Spinal cord (tissue), 10 donors: ENCODE measurements at places on chromosomes 13 and 19. TPM values are rescaled to one million over a fixed set of nuclear protein-coding genes. Genes with fewer than 3 reads are reported as not detected.

The ZNF813 gene
- 5.1 TPM for total RNA-seq

The FBXL3 gene
- total RNA-seq, result 56.3 TPM

The SIGLECL1 gene
- not detected for total RNA-seq

The CD37 gene
- total RNA-seq, result 10.5 TPM

The RFXAP gene
- 12.5 TPM for total RNA-seq

The C1QTNF9B gene
- 0.10 TPM for total RNA-seq

The USHBP1 gene
- 2.1 TPM for total RNA-seq

The SIAH3 gene
- 3.5 TPM for total RNA-seq

The GPC5 gene
- total RNA-seq, result 54.4 TPM

The CRTC1 gene
- total RNA-seq, result 5.6 TPM

The ZNF98 gene
- total RNA-seq, result 0.99 TPM

The KIR2DL1 gene
- not detected for total RNA-seq

The ARHGAP33 gene
- total RNA-seq, result 13.6 TPM

The CEACAM1 gene
- 4.4 TPM for total RNA-seq

GRCh38 chr19:48673436-48674100, 751 bp upstream of the NTN5 start:
- no peak for DNase-seq
- H3K4me3 ChIP-seq, result no peak overlapping the region

DNA sequence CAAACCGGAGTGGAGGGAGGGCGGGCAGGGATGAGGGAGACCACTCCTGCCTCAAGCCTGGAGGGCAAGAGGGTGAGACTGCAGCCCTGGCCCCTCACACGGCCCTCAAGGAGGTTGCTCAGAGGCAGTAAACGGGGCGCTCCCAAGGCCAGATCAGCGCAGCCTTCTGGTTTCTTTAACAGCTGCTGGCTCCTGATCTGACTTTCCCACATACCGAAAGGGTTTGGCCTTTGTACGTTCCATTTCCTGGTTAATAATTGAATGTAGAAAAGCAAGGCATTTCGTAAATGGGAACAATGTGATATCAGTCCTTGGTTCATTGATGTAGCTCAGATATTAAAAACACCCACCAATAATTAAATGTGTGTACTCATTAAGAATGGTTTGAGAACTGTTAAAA, 71.5 kb downstream of the GGACT start:
- H3K27ac ChIP-seq, result peak overlapping the region; percentile 75
- H3K36me3 ChIP-seq, result no peaks in the 10 kb centered on the region
- H3K4me3 ChIP-seq, result no peak overlapping the region
- no peak for DNase-seq
- H3K4me1 ChIP-seq, result peaks cover 6% of the 10 kb centered on the region
- H3K27me3 ChIP-seq, result no peaks in the 10 kb centered on the region

DNA sequence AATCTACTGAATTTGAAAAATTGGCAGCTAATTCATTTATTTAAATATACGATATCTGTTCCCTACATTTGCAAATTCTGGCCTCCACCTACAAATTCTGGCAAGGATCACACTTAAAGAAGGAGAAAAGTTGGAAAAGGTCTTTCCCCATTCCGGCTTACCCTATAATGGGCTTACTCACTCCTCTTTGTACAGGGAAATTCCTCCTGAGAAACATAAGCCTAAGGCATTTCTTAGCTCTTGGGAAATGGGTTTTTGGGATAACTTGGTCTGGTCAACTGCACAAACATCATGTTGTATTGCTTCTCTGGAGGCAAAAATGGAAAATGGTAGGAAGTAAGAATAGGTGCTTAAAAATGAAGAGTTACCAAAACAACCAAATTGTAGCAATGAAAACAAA, 25.5 kb downstream of the KCTD12 start:
- no peak overlapping the region for H3K27ac ChIP-seq
- H3K36me3 ChIP-seq, result no peaks in the 10 kb centered on the region
- no peaks in the 10 kb centered on the region for H3K27me3 ChIP-seq
- H3K4me3 ChIP-seq, result no peak overlapping the region
- DNase-seq, result no peak

- no peak overlapping the region for H3K27ac ChIP-seq
- H3K36me3 ChIP-seq, result no peaks in the 10 kb centered on the region
- H3K27me3 ChIP-seq, result no peaks in the 10 kb centered on the region
- DNase-seq, result no peak
These were observed 41.7 kb downstream of the SIAH3 start for GRCh38 chr13:45809801-45810394.

DNA sequence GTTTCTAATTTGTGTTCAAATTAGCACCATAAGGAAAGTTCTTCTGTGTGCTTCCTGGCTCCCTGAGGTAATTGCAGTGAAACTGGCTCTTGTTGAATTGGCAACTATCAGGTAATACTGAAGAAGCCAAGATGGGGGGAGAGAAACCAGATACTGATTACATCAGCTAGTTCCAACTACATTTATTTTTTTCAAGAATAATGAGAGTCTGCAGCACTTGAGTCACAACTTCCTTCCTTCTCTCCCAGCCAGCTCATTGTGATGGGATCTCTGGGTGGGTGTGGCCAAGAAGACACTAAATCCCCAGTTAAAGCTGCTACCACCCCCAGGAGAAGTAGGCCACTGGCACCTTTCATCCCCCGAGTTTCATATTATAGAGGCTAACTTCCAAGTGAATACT, 100.7 kb upstream of the RXFP2 start:
- no peaks in the 10 kb centered on the region for H3K27me3 ChIP-seq
- H3K36me3 ChIP-seq, result no peaks in the 10 kb centered on the region
- no peak overlapping the region for H3K27ac ChIP-seq
- H3K4me1 ChIP-seq, result no peaks in the 10 kb centered on the region

- H3K27me3 ChIP-seq, result no peaks in the 10 kb centered on the region
- no peak overlapping the region for H3K4me3 ChIP-seq
- H3K36me3 ChIP-seq, result no peaks in the 10 kb centered on the region
- no peaks in the 10 kb centered on the region for H3K4me1 ChIP-seq
- DNase-seq, result no peak
These were observed 80.3 kb upstream of the ARHGEF7 start for GRCh38 chr13:111034811-111035210.

DNA sequence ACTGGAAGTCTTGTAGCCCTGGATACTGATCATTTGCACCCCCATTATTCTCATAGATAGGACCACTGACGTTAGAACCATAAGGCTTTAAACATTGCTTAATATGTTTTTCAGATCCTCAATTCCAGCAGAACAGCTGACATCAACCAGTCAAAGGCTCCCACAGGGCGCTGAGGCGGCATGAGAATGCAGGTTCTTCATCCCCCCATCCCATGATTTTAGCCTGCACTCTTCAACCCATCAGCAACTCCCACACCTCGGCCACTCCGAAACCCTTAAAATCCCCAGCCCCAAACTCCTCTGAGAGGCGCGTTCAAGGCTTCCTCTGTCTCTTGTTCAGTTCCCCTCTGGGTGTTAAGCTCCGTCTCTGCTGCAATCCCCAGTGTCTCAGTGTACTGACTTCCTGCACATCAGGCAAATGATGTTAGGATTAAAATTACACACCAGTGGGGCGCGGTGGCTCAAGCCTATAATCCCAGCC, 24.3 kb upstream of the LAMP1 start:
- no peaks in the 10 kb centered on the region for H3K4me1 ChIP-seq
- H3K36me3 ChIP-seq, result peaks cover 26% of the 10 kb centered on the region
- no peak for DNase-seq
- no peak overlapping the region for H3K4me3 ChIP-seq

- no peak overlapping the region for H3K27ac ChIP-seq
- no peaks in the 10 kb centered on the region for H3K4me1 ChIP-seq
- no peak for DNase-seq
These were observed 48.6 kb upstream of the WASF3 start for GRCh38 chr13:26508885-26509284.

DNA sequence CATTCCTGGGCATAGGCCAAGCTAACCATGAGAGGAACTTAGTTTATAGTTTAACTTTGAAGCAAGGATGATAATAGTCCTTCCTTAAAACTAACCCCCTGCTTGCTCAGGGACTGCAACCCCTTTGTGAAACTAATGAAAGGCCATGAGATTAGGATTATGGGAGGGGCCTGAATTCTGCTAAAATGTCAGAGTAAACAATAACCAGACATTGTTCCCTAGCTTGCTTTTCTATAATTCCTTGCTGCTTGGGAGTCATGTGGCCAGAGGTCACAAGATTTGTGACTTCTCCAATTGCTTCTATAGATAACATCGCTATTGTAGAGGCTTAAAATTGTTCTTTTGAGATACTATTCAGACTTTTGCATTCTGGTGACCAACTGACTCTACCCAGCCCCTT, 634.0 kb downstream of the TBC1D4 start:
- no peaks in the 10 kb centered on the region for H3K27me3 ChIP-seq
- H3K27ac ChIP-seq, result no peak overlapping the region

GRCh38 chr19:19752760-19753403, 20.0 kb upstream of the ZNF14 start:
- no peak overlapping the region for H3K27ac ChIP-seq
- H3K4me3 ChIP-seq, result no peak overlapping the region
- no peaks in the 10 kb centered on the region for H3K27me3 ChIP-seq
- peaks cover 9% of the 10 kb centered on the region for H3K36me3 ChIP-seq
- H3K4me1 ChIP-seq, result no peaks in the 10 kb centered on the region

DNA sequence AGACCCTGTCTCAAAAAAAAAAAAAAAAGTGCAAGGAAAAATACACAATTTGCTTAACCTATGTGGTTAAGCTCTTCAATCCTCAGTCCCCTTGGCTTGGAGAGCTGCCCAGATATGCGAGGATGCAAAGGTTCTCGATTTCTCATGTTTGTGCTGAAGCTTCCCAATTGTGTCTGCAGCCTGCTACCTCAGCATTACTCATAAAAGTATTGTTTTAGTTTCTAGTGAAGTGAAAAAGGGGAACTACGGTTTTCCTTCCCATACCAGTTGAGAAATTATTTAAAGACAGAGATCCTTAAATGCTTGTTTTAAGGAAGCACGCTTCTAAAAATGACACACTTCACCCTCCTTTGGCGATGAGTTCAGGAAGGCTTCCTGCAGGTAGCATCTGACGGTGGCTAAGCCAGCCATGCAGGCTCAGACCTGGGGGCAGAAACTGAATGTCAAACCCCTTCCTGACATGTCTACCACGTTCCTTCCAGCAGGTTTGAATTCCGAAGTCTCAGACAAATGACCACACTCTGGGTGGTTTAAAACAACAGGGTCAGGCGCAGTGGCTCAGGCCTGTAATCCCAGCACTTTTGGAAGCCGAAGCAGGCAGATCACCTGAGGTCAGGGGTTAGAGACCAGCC, 47.9 kb downstream of the RUBCNL start:
- H3K4me1 ChIP-seq, result peaks cover 3% of the 10 kb centered on the region
- H3K36me3 ChIP-seq, result no peaks in the 10 kb centered on the region
- no peak overlapping the region for H3K4me3 ChIP-seq
- H3K27me3 ChIP-seq, result no peaks in the 10 kb centered on the region

GRCh38 chr19:12880551-12881171, 588 bp downstream of the DNASE2 start:
- H3K27me3 ChIP-seq, result peaks cover 27% of the 10 kb centered on the region
- no peak for DNase-seq
- H3K36me3 ChIP-seq, result peaks cover 16% of the 10 kb centered on the region

GRCh38 chr19:47506459-47506858, 8.4 kb downstream of the NAPA start:
- no peak for DNase-seq
- H3K27ac ChIP-seq, result no peak overlapping the region
- H3K27me3 ChIP-seq, result no peaks in the 10 kb centered on the region

GRCh38 chr13:30805603-30806011, 70.3 kb downstream of the ALOX5AP start:
- no peak overlapping the region for H3K4me3 ChIP-seq
- peak overlapping the region; percentile 50 for H3K27ac ChIP-seq
- H3K27me3 ChIP-seq, result no peaks in the 10 kb centered on the region
- H3K4me1 ChIP-seq, result peaks cover 45% of the 10 kb centered on the region
- DNase-seq, result no peak

- no peak overlapping the region for H3K4me3 ChIP-seq
- H3K36me3 ChIP-seq, result peaks cover 3% of the 10 kb centered on the region
- no peak for DNase-seq
- H3K4me1 ChIP-seq, result no peaks in the 10 kb centered on the region
- H3K27ac ChIP-seq, result no peak overlapping the region
- H3K27me3 ChIP-seq, result no peaks in the 10 kb centered on the region
These were observed 218.7 kb downstream of the DNAJC15 start for GRCh38 chr13:43242040-43242439.

GRCh38 chr19:17686592-17687024, 1.5 kb downstream of the UNC13A start:
- peaks cover 34% of the 10 kb centered on the region for H3K4me1 ChIP-seq
- no peaks in the 10 kb centered on the region for H3K36me3 ChIP-seq
- no peak for DNase-seq

GRCh38 chr19:5230730-5231555, 109.7 kb downstream of the PTPRS start:
- no peaks in the 10 kb centered on the region for H3K27me3 ChIP-seq
- H3K36me3 ChIP-seq, result peaks cover 43% of the 10 kb centered on the region
- no peak overlapping the region for H3K27ac ChIP-seq
- no peak overlapping the region for H3K4me3 ChIP-seq
- DNase-seq, result no peak
- H3K4me1 ChIP-seq, result no peaks in the 10 kb centered on the region

- DNase-seq, result no peak
- H3K36me3 ChIP-seq, result no peaks in the 10 kb centered on the region
- no peak overlapping the region for H3K27ac ChIP-seq
- no peaks in the 10 kb centered on the region for H3K27me3 ChIP-seq
- H3K4me1 ChIP-seq, result no peaks in the 10 kb centered on the region
- H3K4me3 ChIP-seq, result no peak overlapping the region
These were observed 254.2 kb downstream of the ITGBL1 start for GRCh38 chr13:101706651-101707050.

DNA sequence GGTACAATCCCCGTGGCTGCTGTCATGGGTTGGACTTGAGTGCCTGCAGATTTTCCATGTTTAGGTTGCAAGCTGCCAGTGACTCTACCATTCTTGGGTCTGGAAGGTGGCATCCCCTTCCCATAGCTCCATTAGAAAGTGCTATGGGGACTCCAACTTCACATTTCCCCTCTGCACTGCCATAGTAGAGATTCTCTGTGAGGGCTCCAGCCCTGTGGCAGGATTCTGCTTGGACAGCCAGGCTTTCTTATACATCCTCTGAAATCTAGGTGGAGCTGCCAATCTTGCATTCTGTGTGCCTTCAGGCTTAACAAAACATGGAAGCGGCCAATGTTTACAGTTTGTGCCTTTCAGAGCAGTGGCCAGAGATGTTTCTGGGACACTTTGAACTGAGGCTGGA, 636.2 kb downstream of the SLITRK6 start:
- no peaks in the 10 kb centered on the region for H3K36me3 ChIP-seq
- H3K27ac ChIP-seq, result no peak overlapping the region
- H3K27me3 ChIP-seq, result no peaks in the 10 kb centered on the region
- no peak for DNase-seq

DNA sequence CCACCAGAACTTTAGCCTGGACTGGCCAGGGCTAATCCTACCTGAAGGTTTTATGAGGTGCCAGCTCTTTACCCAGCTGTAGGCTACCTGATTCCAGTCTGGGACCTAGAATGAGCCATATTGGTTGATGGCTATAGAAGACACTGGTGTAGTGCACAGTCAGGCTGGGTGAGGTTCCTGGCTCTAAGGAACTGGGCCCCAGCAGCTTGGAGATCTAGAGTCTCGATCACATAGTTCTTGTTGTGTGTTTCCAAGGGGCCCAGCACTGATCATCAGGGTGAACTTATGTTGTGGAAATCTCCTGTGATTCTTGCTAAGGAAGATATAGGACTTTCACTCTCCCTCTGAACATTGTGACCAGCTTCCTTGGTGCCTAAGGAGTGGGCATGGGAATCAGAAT, 236.3 kb downstream of the ZNF536 start:
- H3K27me3 ChIP-seq, result no peaks in the 10 kb centered on the region
- H3K4me1 ChIP-seq, result no peaks in the 10 kb centered on the region
- H3K27ac ChIP-seq, result no peak overlapping the region
- no peaks in the 10 kb centered on the region for H3K36me3 ChIP-seq
- H3K4me3 ChIP-seq, result no peak overlapping the region
- DNase-seq, result no peak
